ENCODE measurements at places on chromosomes 5 and 9.

- ATAC-seq, result no peak
Observed at GRCh38 chr5:1262381-1262780, 32.5 kb downstream of the TERT start.

- no peak for ATAC-seq
Observed at GRCh38 chr9:131714161-131714646, 25.7 kb downstream of the RAPGEF1 start.

DNA sequence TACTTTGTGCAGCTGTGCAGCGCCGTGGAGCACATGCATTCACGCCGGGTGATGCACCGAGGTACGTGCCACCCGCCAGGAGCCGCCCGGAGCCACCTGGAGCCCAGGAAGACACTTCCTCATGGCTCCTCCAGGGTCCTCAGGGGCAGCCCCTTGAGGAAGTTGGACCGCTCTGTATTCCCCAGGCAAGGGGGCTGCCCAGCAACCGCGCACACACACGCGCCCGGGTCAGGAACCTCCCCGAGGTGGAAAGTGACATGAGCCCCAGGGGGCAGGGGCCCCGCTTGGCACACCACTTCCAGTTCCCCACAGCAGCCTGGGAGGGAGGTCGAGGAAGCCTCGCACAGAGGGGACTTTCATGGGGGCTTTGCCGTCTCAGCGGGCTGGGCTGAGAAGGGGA is 68.6 kb downstream of the NEK6 start:
- no peak for ATAC-seq

- no peak for ATAC-seq
Observed at GRCh38 chr5:122500245-122501088, 188.4 kb downstream of the SNCAIP start.

DNA sequence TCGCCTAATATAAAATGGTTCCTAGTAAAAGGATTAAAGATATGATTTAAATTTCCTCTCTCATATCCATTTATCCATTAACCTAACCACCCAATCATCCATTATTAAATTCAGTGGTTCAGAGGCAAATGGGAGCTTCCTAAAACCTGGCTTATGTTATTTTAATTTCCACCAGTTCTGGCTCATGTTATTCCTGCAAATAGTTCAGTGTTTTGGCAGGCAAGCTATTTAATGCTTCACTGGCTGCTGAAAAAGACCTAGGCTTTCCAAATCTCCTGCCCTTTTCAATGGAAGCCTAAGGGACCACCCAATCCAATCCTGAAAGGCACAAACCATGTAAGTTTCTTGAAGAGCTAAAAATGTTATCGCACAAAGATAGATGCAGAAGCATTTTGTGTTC is 52.3 kb downstream of the POC5 start:
- ATAC-seq, result no peak

All from activated T-helper 17 cell treated with anti-CD3 and anti-CD28 coated beads, Interleukin-2, amount 50 U/mL, for 72 hours (primary cell).